ENCODE measurements at places on chromosomes 11 and 22.

DNA sequence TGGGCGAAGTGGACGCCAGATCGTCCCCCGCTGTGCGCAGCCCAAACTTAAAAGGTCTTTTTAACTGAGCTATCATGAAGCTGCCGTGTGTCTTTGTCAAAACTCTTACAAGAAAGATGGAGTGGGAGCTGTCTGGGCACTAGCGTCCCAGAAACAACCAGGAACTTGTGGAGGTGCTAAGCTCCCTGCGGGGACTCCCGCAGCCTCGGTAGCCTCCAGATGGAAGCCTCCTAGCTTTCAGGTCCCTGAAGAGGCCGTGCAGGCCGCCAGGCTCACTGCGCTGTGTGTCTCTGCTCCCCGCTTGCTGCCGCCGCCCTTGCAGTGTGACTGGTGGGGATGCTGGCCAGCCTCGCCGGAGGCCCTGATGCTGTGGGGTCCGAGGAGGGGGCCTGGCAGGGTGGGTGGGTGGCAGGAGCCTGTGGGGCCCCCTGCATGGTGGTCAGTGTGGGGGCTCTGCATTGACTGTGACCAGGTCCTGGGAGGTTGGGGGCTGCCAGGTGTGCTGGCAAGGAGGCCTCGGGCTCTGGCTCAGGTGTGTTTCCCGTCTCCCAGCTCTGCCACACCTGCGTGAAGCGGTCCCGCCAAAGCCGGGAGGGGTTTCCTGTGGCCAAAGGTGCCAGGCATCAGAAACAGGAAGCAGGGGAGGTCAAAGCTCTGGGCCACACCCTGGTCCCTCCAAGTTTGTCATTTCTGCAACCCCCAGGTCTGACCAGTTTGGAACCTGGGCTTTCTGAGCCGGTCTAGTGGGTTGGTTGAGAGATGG is 1.2 kb downstream of the TRABD start:
- DNase-seq = no peak

GRCh38 chr11:35622070-35622469 is 3.8 kb downstream of the FJX1 start:
- DNase-seq = peak; percentile 66

- no peak for DNase-seq
These were observed 53.7 kb downstream of the MCHR1 start for GRCh38 chr22:40732999-40733292.

GRCh38 chr22:45413368-45414211 is at the start of the genes RIBC2 and SMC1B:
Gene RIBC2 (plus strand): TSS chr22:45413693. CDS start chr22:45413887, 194 bp downstream.
Gene SMC1B (minus strand): TSS chr22:45413599. CDS start chr22:45413567, 32 bp downstream.
- DNase-seq = peak; percentile 52

DNA sequence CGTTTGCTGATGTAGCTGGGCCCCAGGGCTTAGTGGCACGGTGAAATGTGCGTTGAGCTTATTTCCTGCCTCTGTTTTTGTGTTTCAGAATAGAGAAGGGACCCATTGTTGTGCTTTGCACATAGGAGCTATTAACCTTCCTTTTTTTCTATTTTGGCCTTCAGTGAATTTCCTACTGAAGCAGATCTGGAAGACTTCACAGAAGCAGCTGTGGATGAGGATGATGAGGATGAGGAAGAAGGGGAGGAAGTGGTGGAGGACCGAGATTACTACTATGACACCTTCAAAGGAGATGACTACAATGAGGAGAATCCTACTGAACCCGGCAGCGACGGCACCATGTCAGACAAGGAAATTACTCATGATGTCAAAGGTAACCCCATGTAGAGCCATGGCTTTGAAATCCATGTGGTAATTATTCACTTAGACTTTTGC is 37.4 kb upstream of the ST14 start:
- no peak for DNase-seq

GRCh38 chr22:24103301-24103700 is 78.0 kb upstream of the SUSD2 start:
- DNase-seq = no peak

- no peak for DNase-seq
These were observed 638 bp downstream of the NRGN start for GRCh38 chr11:124740277-124740882.

- peak; percentile 59 for DNase-seq
These were observed 9.6 kb upstream of the C1QTNF6 start for GRCh38 chr22:37197451-37198257.

- DNase-seq = no peak
These were observed 98.6 kb downstream of the TENM4 start for GRCh38 chr11:79342236-79342635.

DNA sequence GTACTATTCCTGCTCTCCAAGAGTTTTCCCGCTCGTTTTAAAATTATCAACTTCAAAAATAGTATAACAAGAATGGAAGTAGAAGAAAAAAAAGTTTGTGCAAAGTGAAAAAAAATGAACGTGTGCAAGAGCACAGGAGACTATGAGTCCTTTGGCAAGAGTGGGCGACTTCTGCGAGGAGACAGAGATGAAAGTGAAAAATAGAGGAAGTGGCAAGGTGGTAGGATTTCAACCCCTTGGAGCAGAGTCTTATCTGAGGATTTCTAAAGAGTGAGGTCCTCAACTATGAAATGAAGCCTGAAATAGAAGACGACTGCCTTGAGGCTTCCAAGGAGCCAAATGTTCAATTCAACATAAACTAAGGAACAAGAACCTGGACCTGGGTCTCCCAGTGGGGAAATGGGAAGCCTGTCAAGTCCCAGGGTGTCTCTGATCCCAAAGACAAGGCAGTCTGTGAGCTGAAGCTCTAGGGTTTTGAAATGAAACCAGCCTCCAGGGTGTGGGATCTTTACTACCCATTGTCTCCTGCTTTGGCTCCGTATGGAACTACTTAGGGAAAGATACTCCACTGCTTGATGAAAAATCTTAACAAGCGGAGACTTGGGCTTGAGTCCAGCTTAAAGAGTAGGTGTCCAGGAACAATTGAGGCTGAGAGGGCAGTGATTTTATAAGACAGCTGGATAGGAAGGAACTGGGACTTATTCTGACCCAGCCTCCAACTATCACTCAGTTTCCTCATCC is 4.8 kb downstream of the P4HA3 start:
- DNase-seq = no peak

DNA sequence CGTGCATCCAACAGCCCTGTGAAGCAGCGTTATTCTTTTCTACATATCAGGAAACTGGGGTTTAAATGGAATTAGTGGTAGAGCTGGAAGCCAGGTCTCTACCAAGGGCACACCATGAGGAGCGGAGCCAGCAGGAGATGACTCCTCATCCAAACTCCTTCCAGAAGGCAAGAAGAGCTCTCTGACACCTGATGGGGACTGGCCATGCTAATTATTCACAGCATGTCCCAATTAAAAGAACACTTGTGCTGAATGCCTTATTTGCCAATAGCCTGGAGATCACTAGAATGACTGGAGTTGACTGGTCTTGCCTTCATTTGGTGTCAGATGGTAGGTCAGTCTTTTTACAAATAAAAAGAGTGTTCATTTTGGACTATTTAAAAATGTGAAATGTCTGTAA is 32.9 kb upstream of the SLN start:
- no peak for DNase-seq

DNA sequence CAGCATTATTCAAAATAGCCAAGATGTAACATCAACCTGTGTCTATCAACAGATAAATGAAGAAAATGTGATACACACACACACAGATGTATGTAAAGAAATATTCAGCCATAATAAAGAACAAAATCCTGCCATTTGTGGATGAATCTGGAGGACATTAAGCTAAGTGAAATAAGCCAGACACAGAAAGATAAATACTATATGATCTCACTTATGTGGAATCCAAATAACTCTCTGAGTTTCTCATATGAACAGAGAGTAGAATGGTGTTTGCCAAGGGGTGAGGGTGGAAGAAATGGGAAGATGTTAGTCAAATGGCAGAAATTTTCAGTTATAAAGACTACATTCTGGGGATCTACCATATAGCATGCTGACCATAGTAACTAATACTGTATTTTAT is 224.2 kb downstream of the GUCY1A2 start:
- DNase-seq = no peak

- no peak for DNase-seq
These were observed 69.3 kb upstream of the TNRC6B start for GRCh38 chr22:40108396-40108795.

DNA sequence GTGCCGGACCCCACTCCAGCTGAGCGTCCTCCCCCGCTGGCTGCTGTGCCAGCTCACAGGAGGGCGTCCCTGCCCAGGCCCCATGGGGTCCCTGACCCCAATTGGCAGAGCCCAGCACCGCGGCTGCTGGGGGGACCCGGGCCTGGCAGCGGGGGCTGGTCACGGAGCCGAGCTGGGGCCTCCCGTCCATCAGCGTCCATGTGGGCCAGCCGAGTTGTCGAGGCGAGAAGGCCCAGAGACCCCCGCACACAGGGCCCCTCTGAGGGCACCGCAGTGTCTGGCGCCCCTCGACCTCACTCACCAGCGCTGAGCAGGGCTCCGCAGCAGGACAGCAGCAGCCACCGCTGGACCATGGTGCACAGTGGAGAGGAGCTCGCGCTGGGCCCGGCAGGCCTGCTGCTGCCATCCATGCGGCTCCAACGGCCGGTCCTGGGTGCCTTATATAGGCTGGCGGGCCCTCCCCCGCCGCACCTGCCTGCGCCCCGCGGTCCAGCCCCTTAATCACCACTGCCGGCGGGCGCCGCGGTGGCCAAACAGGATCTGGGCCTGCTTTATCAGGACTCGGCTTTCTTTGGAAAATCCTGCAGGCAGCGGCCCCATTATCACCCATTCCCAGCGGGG is at the start of gene MUC6:
Gene MUC6 (minus strand): TSS at position 416 of the 621 bp plus-strand sequence. CDS start 63 bp downstream, at position 353.
- DNase-seq = no peak

DNA sequence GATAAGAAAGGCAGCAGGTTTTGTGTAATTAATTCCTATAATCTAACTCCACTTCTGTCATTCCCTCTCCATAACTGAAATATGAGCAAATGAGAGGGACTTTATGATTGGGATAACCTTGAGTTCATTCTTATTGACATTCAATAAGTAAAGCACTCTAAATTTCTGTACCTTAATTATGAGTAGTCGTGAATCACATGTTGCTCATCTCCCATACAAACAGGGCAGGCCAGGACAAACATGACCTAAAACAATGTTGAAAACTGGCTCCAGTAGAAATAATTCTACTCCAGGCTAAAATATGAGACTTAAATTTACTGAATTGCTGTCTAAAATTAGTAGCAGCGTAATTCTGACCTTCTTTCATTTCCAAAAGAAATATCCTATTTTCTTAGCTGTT is 505.4 kb downstream of the NELL1 start:
- DNase-seq = no peak

DNA sequence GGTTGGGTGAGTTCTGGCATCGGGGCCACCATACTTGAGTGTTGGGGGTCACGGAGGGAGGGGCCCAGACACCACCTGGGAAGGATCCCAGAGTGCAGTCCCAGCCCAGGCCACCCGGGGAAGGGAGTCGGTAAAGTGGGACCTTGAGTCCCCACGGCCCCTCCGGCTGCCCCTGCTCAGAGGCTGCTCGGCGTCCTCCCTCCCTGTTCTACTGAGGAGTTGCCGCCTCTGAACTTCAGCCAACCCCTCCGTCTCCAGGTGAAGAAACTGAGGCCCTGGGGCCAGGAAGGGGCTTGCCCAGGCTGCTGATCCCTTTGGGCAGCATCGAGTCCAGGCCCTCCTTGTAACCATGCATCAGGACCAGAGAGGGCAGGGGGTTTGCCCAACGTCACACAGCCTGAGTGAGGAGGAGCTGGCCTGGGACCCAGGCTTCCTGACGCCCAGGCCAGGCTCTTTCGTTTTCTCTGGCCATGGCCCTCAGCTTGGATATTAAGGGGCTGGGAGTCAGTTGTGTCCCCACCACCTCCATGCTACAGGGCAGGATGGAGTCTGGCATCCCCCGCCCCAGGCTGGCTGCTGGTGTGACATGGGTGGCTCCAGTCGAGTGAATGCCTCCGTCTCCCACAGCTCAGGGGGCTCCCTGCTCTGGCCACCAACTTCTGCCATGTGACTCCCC is 1.3 kb downstream of the PARVG start:
- DNase-seq = no peak

GRCh38 chr11:17764446-17765218 is 30.1 kb downstream of the KCNC1 start:
- no peak for DNase-seq

- DNase-seq = no peak
These were observed 495 bp downstream of the HYOU1 start for GRCh38 chr11:119056421-119056999.

- no peak for DNase-seq
These were observed 238.0 kb upstream of the PLET1 start for GRCh38 chr11:112498701-112499100.

DNA sequence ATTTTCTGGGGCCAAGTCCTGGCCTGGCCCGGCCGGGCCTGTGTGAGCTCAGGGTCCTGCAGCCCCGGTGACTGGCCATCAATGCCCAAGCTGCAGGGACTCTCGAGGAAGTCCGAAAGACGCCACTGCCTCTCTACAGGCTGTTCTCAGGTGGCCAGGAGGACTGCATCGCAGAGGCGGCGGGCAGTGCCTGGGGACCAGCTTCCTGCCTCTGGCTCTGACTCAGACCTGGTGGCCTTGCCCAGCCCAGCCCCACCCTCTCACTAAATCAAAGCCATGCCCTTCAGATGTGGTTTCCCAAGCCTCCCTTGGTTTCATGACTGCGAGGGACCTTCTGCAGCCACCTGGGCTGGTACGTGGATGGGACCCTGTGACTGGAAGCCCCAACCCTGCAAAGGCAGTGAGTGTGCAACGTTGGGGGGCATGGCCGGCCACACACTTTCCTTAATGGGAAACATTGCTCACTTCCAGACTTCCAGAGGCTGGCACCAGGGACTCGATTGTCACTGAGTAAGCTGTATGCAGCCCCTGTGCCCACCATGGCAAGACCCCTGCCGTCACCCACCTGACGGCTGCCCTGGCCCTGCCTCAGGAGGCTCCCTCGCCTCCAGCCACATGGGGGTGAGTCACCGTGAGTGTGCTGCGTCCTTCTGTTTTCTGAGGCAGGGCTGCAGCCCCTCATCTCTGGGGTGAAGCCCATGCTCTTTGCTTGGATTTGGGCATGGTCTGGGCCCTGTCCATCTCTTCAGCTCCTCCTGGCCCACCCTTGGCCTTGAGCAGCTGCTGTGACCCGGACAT is 6.0 kb upstream of the FGF3 start:
- DNase-seq = no peak

- DNase-seq = no peak
These were observed 7.4 kb upstream of the ANO1 start for GRCh38 chr11:70070706-70071105.

GRCh38 chr11:79150320-79150719 is 290.5 kb downstream of the TENM4 start:
- DNase-seq = no peak

DNA sequence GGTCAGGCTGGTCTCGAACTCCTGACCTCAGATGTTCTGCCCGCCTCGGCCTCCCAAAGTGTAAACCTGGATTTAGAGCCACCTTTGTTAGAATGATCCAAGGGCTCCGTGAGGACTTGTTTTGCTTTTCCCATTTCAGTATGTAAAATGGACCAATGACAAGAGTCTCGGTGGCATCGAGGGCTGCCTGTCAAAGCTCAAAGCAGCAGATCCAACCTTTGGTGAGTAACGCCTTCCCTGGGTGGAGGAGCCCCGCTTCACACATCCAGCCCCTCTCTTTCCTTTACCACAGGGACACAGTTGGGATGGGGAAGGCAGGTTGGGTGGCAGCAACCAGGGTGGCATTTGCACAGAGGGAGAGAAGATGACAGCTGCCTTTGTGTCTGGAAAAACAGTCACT is 4.4 kb downstream of the TTC38 start:
- no peak for DNase-seq
